ENCODE measurements at places on chromosomes 7 and 10.

DNA sequence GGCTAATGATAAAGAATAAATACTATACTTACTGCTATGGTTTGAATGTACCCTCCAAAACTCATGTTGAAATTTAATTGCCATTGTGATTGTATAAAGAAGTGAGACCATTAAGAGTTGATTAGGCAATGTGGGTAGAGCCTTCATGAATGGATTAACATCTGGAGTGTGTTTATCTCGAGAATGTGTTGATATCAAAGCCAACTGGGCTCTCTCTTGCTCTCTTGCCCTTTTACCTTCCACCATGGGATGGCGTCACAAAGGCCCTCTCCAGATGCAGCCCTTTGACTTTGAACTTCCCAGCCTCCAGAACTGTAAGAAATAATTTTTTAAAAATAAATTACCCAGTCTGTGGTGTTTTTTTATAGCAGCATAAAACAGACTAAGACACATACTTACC lies 50.1 kb upstream of the GHITM start:
- no peak for DNase-seq

DNA sequence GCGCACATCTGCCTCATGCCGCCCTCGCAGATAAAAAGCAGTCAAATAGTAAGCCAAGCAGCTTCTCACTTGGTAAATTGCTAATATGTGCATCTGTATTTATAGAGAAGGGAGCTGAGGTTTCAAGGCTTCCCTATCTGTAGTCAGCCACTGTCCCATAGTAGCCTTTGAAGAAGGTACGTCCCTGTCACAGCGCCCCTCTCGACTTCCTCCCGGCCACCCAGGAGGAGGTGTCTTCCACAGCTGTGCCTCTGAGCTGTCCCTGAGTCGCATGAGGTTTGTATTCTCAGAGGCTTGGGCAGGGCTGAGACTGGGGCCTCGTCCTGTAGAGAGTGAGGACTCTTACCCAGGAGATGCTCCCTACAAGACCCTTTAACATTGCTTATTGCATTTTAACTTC lies 49.0 kb downstream of the SPOCK2 start:
- DNase-seq, result no peak

DNA sequence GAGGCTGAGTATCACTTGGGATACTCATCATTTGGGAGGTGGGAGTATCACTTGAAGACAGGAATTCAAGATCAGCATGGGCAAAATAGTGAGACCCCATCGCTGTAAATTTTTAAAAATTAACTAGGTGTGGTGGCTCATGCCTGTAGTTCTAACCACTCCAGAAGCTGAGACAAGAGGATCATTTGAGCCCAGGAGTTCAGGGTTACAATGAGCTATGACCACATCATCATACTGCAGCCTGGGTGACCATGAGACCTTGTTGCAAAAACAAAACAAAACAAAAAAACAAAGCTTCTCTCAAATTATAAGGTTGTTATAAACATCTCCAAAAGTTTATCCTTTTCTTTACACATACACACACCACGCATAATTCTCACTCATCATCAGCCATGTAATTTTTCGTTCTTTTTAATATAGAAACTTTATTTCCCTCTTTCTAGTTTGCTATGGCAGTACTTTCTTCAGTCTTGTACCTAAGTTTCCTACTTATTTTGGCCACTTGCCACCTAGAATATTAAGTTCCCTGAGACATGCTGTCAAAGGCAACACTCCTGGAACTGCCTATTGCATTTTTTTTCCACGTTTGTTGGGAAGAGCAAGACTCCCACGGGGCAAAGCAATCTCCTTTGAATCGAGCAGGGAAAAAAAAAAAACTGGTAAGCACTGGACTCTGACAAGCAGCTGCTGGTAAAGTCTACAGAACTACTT lies 37.1 kb downstream of the SKIDA1 start:
- peak; percentile 53 for DNase-seq

DNA sequence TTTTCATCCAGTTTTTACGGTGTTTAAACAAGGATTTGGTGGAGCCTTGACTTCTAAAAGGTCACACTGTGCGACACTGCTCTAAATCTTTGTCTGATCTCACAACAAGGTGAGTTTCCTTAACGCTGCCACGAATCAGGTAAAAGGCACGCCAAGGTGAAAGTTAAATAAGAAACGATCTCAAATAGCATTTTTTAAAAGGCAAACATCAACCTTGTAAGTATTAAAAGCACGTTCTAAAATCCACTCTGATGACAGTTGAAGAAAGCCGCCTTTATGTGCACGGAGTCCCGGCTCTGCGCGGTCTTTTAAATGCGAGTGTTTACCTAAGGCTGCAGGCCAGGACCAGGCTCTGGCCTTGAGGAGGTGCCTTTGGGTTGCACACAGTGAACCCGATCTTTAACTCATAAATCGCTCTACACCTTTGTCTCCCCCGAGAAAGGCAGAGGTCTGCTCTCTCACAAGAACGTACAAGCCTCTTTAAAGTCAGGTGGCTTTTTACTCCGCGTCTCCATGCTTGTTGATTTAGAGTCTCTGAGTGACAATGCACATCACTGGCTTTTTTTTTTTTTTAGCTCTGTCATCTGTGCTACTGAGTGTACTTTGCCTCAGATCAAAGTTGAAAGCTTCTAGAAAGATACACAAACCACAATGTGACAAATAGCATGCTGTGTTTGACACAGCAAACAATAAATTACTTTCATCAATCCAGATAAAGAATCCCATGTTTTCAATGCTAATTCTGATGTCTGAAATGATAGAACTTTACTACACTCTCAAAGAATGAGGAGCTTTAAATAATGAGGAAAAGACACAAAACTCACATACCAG lies 25.9 kb upstream of the RNF32 start:
- DNase-seq, result no peak

All from astrocyte of the hippocampus (primary cell).